Activated naive CD8-positive, alpha-beta T cell treated with anti-CD3 and anti-CD28 coated beads, Interleukin-2, amount 50 U/mL, for 24 hours (primary cell): ENCODE measurements at places on chromosomes 7 and 10.

DNA sequence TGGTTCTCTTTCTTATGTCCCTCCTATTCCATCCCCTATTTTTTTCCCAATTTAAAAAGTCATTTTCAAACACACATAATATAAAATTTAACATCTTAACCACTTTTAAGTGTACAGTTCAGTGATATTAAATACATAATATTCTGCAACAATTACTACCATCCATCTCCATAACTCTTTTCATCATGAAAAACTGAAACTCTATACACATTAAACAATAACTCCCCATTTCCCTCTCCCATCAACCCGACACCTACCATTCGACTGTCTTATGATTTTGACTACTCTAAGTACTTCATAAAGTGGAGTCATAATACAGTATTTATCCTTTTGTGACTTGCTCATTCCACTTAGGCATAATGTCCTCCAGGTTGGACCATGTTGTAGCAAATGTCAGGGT, 2.6 kb downstream of the KIF11 start:
- no peak for DNase-seq

DNA sequence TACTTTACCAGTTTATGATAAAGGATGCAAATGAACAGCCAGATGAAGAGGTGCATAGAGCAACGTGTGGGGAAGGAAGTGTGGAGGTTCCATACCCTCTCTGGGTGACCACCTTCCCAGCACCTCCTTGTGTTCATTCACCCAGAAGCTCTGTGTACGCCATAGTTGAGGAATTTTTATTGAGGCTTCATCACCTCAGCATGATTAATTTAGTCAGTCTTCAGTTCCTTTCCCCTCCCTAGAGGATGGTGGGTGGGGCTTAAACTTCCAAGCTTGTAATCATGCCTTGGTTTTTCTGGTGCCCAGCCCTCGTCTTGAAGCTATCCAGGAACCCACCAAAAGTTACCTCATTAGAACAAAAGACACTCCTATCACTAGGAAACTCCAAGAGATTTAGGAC, 162.7 kb downstream of the PLCE1 start:
- no peak for DNase-seq

DNA sequence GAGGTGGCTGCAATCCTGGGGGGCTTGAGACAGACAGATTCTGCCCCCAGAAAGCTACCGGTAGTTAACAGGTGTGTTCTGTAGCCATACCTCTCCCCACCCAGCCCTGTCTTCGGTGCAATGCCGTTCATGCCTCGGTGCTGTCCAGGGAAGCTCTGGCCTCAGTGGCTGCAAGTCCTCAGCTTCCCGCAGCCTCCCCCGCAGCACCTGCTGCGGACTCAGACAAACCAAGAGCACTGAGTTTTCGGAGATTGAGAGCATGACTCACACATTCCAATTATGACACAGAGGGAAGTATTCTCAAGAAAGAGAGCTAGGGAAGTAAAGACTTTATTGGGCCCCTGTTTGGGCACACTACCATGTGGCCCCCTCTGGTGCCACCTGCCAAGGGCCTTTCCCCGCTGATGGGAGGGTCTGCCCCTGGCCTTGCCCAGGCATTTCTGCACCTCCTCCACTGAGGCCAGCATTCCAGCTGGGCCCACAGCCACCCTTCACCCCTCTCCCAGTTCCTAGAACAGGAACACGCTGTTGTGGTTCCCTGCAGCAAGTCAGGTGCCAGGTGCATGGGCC, 30.2 kb upstream of the EZH2 start:
- DNase-seq: peak; percentile 67

GRCh38 chr7:44987457-44987856, 8.6 kb upstream of the MYO1G start:
- DNase-seq: no peak

- DNase-seq: peak; percentile 43
Observed at GRCh38 chr7:139648941-139649425, 125.5 kb downstream of the CLEC2L start.

GRCh38 chr7:157889480-157889879, 552.7 kb downstream of the DNAJB6 start:
- DNase-seq: no peak

- DNase-seq: no peak
Observed at GRCh38 chr7:67593794-67594193, 597.2 kb downstream of the TYW1 start.

GRCh38 chr10:110067960-110068770, 60.4 kb downstream of the ADD3 start:
- no peak for DNase-seq

DNA sequence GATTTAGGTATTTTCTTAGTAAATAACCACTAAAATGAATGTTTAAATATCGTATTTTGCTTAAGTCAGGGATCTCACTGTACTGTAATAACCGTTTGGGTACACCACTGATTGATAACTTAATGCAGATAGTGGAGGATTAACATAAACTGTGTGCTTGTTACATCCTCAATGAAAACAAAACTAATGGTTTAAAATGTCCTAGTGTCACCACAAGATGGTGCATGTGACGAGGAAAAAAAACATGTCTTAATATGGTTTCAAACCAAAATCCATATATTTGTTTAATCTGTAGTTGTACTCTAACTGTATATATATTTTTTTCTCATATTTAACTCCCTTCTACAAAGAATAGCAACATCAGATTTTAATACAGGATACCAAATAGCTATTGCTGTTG, 19.2 kb downstream of the ARMC10 start:
- DNase-seq: no peak

GRCh38 chr10:123135415-123136141, at the start of gene HMX3:
HMX3 (plus strand) TSS chr10:123135970; CDS start chr10:123136051, 81 bp downstream.
- DNase-seq: peak; percentile 52

DNA sequence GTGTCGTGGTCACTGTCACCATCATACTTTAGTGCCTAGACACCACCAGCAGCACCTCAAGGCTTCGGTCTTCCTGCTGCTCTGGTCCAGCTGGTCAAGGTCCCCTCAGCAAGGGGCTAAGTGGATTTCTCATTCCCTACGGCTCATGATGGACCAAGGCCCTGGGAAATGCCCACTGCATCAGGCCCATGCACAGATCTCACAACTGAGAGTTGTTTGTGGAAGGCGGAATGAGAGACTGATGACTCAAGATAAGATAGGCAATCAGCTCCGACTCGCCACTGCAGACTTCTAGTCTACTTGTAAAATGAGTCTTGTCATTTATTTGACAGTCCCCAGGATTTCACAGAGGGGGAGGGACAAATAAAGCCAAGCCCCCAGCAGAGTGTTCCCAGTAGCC, 108.4 kb upstream of the TBX20 start:
- DNase-seq: no peak

DNA sequence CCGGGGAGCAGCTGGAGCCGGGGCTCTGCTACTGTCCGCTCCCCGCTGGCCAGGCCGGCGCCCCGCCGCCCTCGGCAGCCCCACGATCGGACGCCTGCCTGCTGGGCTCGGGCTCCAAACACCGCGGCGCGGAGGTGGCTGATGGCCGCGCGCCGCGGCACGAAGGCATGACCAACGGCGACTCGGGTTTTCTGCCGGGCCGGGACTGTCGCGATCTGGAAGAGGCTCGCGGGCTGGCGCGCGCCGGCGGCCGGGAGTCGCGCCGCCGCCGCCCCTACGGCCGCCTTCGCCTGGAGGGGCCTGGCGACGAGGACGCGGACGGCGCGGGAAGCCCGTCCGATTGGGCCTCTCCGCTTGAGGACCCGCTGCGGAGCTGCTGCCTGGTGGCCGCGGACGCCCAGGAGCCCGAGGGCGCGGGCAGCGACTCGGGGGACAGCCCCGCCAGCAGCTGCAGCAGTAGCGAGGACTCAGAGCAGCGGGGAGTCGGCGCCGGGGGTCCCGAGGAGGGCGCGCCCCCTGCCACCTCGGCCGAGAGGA, 570 bp downstream of the TBC1D12 start:
- no peak for DNase-seq

DNA sequence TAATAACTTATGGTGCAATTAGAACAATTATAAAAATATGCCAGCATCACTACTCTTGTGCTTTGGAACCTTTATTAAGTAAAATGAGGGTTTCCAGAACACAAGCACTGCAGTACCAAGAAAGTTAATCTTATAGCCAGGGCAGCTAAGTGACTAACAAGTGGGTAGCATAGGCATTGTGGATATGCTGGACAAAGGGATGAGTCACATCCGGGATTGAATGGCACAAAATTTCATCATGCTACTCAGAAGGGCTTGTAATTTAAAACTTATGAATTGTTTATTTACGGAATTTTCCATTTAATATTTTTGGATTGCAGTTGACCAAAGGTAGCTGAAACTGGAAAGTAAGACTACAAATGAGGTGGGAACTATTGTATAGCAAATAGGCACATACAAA, 250.6 kb downstream of the C7orf25 start:
- no peak for DNase-seq

DNA sequence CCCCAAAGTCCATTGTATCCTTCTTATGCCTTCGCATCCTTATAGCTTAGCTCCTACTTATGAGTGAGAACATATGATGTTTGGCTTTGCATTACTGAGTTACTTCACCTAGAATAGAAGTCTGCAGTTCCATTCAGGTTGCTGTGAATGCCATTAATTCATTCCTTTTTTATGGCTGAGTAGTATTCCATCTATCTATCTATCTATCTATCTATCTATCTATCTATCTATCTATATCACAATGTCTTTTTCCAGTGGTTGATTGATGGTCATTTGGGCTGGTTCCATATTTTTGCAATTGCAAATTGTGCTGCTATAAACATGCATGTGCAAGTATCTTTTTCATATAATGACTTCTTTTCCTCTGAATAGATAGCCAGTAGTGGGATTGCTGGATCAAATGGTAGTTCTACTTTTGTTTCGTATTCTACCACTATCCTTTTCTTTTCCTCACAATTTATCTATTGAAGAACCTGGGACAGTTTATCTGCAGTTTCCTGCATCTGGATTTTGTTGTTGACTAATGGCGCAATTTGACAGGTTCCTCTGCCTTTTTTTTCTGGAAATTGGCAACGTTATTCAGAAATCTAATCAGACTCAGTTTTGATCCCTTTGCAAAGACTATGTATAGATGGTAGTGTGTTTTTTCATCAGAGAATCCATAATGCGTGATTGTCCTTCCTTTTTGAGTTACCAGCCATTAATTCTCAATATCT, 287.2 kb downstream of the ARL4A start:
- DNase-seq: no peak

GRCh38 chr7:132430041-132430855, 146.0 kb downstream of the PLXNA4 start:
- no peak for DNase-seq

GRCh38 chr7:142428094-142428493, 170.2 kb upstream of the PRSS58 start:
- DNase-seq: no peak

GRCh38 chr7:105644937-105645336, 63.6 kb upstream of the EFCAB10 start:
- no peak for DNase-seq

DNA sequence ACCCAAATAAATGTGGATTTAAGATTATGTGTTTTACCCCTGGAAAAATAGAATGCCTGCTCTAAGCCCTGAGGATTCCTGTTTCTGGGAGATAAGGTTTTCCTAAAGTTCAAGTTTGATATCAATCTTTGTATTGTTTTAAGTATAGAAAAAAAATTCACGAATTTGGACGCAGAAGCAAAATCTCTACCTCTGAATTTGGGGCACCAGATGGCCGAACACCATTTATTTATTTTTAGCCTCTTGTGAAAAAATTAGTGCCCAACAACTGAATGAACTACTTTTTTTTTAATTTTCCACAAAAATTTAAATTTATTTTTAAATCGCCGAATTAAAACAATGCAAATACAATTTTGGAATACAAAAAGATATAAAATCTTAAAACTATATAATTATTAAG, 128.1 kb upstream of the SP4 start:
- no peak for DNase-seq

DNA sequence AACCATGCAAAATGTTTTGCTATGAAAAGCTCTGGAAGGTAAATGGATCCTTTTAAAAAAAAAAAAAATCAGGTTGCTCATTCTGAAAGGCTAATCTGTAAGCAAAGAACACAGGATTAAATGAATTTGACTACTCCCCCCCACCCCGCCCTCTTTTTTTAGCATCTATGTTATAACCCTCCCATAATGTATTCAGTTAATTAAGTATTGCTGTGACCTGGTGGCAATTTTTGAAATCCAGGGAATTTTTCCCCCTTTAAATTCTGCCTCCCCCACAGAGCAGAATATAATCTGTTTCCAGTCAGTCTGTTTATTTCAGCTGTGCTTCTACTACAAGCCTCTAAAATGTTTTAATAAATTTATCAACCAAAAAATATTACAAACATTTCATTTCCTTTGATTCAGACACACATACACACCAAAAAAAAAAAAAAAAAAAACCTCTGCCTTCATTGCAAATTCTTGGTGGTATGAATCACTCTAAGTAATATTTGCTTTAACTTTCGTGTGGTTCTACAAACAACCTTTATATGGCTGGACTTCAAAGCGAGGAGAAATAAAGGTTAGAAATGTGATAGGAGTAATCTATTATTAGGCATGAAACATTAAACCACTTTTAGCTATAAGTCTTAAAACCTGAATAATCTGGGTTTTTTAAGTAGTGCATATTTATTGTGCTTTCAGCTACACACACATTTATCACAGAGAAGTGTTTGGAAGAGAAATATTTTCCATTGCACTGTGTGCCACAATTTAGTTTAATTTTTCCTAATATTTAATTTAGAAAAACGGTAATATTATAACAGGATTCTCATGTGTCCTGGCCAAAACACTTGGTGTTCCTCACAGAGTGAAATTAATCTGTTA, 64.4 kb upstream of the ARID5B start:
- no peak for DNase-seq

GRCh38 chr7:151280388-151281019, 32.0 kb upstream of the SMARCD3 start:
- no peak for DNase-seq

GRCh38 chr7:156963472-156963871, 14.0 kb downstream of the NOM1 start:
- DNase-seq: no peak

DNA sequence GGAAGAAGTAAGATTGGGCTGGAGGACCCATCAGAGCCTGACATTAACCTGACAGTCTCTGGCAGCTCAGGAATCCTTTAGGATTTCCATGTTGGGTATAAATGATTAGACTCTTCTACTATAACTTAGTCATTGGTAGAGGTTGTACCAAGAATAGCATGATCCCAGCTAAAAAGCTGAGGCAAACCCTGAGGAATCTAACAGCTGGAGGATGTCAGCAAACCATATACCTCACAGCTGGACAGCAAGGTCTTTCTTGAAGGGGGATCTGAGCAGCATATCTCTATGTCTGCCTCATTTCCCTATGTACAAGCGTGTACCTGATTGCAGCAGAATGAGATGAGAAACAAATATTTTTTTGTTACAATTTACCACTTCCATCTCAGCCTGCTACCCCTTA, 103.2 kb downstream of the NPSR1 start:
- no peak for DNase-seq

DNA sequence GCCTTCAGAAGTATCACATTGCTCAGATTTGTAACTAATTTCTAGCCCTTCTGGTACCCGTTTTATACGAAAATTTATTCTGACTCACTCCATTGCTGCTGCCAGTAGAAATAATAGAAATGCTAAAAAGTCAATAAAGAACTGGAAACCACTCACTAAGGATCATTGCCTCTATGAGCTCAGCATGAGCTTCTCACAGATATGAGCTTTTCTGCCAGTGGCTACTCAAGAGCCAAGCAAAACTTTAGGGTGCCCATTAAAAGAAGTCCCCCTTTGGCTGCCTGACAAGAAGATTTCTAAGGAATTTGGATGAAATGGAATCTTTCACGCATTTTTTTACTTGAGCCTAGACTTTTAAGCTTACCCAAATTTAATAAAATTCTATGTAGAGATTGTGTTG, 52.5 kb downstream of the GPR37 start:
- DNase-seq: no peak

- DNase-seq: no peak
Observed at GRCh38 chr7:37212051-37212450, 236.6 kb downstream of the ELMO1 start.
